Tongue (tissue), 3 donors: ENCODE measurements at places on chromosomes 4 and X. TPM values are rescaled to one million over a fixed set of nuclear protein-coding genes. Genes with fewer than 3 reads are reported as not detected.

Gene MAGED4
- 3.5 TPM for total RNA-seq

GRCh38 chr4:168637872-168638756 is 141.3 kb downstream of the PALLD start:
- DNase-seq: no peak

Gene NHS
- total RNA-seq: 3.5 TPM

DNA sequence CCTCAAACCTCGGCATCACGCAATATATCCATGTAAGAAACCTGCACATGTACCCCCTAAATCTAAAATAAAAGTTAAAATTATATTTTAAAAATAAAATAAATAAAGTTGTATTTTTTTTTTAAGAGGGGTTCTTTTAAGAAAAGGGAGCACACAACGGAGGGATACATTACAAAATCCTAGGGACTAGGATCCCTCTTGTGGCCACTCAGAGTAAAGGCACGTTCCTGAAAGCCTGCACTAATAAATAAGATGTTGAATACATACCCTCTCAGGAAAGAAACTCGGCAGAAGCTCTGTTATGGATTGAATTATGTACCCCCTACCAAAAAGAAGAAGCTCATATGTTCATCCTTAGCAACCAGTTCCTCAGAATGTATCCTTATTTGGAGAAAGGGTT is 50.9 kb upstream of the PRDX4 start:
- DNase-seq: peak; percentile 24

DNA sequence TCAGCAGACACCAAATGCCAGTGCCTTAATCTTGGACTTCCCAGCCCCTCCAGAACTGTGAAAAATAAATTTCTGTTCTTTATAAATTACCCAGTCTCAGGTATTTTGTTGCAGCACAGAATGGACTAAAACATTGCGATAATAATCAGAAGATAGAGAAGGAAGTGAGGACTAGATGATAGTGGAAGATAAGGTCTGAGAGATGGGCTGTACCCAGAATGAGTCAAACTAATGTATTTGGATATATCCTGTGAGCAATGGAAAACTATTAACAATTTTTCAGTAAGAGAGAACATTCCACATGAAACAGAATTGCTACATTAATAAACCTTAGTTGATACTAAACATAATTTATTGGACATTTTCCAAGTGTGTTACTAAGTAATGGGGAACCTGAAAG is 93.3 kb downstream of the FANCB start:
- DNase-seq: no peak

- no peak for DNase-seq
Observed at GRCh38 chr4:168993714-168994510, 16.1 kb downstream of the CBR4 start.

DNA sequence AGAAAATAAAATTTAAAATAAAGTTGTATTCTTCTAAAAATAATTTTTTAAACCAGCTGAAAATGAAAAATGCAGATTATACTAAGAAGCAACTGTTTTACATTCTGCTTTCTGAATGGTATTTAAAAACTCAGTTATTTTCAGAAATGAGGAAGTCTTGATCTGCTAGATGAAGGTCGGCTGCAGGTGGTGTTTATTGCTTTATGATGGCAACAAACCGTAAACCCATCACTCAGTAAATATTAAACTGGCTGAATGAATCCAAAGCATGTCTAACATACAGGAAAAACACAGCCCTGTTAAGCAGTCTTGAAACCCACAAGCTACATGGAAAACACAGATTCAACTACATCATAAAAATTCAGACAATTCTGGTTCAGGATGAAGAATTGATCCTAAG is 29.3 kb downstream of the DYNLT3 start:
- no peak for DNase-seq

DNA sequence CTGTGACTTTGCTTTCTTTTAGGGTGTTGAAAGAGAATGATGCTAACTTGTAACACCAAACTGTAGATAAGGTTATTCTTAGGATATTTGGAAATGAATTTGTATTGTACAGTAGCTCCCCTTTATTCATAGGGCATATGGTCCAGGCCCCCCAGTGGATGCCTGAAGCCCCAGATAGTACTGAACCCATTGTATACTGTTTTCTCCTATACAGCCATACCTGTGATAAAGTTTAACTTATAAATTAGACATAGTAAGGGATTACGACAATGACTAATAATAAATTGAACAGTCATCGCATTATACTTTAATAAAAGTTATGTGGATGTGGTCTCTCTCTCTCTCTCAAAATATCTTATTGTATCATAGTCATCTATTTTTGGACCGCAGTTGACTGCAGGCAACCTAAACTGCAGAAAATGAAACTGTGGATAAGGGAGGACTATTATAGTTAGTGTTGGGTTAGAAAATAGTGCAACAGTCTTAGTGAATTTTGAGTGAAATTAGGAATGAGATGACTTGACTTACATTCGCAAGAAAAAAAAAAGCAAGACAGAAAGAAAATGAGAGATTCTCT is 105.1 kb downstream of the CLDN22 start:
- no peak for DNase-seq

- DNase-seq: no peak
Observed at GRCh38 chr4:23036503-23036902, 343.8 kb downstream of the GBA3 start.

Gene MID2
- 25.8 TPM for total RNA-seq

DNA sequence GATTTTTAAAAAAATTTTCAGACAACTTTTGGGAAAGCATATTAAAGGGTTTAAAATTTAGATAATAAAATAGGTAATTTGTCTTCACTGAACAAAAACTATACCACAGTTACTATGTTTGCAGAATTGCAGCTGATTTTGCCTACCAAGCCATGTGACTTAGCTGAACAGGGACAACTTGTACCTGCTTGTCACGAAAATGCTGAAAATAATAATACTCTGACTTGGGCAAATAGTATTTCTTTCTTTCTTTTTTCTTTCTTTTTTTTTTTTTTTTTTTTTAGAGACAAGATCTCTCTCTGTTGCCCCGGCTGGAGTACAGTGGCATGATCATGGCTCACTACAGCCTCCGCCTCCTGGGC is 225.2 kb upstream of the PPP1R2C start:
- no peak for DNase-seq

Gene BLOC1S4
- 17.1 TPM for total RNA-seq

DNA sequence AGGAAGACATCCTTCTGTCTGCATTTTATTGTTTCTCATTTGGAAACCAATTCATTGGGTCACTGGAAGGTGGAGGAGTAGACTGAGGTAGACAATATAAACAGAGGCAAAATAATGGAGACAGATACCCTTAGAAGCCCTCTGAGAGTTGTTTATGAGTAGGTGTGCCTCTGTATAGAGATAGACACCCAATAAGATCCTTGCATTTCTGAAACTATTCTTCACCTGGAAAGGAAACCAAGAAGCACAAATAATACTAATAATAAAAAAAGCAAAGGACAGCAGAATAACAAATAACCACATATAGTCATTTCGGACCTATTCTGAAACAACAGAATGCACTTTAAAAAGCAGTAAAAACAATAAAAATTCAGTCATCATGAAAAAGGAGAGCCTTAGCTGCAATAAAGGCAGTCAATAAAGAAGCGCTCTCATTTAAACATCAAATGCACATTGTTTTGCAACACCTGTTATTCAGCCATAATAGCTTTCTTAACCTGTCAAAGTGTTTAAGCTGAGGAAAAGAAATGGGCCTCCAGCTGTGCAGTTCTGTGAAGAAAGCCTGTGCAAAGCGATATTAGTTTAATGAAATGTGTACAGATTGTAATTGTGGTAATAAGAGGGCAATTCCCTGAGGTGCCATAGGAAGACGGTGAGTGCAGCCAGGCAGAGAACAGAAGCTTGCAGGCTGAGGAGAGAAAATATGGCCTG is 904.2 kb downstream of the STPG2 start:
- no peak for DNase-seq

- DNase-seq: peak; percentile 26
Observed at GRCh38 chr4:15694431-15694830, 8.4 kb upstream of the BST1 start.

Gene TIGD4
- total RNA-seq: 4.8 TPM

DNA sequence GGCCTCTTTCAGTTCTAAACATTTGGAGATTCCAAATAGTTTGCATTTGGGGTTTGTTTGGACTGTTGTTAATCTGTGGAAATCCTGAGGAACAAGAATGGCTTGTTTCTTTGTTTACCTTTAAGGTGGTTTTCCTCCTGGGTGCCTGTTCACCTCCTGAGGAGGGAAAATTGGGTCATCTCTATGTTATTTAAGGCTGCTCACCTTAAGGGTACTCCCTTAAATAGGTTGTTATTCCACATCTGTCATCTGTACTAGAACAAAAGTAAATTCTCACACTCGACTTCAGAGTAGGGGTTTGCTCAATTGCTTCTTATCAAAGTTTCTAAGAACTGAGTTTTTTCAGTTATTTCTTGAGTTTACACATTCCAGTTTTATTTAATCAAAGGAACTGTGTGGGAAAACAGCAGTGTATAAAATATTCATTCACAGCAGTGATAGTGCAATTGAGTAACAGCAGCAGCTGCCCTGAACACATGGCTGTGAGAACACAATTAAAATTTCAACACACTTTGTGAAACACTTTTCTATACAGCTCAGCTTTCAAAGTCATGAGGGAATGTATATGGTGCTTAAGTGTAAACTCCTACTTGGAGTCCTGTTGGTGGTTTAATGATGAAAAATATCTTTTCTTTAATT is 238.5 kb upstream of the PGRMC2 start:
- DNase-seq: peak; percentile 77

DNA sequence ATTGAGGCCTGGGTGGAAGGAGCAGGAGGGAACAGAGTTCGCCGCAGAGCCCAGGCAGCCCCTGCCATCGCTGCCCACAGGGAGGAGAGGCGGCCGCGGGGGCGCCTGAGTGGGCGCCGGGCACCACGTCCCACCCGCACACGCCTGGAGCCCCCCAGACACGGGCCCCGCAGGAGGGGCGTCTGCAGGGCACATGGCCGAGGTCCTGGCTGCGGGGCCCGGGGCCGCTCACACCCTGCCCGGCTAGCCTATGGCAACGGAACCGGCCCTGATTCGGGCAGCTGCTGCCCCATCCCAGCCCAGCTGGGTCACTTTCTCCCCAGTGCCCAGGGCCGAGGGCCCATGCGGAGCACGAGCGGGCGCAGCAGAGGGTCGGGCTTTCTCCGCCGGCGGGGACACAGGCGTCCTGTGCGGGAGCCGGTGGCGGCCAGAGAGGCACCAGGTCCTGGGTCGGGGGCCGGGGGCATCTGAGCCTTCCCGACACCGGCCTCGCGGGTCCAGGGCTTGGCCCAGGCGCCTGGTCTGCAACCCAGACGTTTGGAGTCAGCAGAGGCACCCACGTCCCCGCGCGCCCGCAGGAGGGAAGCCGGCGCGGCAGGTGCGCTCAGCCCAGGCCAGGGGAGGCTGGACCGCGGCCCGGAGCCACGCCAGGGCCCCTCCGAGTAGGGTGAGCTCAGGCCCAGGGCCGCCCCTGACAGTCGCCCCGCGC is 91.2 kb downstream of the FAM53A start:
- DNase-seq: no peak

DNA sequence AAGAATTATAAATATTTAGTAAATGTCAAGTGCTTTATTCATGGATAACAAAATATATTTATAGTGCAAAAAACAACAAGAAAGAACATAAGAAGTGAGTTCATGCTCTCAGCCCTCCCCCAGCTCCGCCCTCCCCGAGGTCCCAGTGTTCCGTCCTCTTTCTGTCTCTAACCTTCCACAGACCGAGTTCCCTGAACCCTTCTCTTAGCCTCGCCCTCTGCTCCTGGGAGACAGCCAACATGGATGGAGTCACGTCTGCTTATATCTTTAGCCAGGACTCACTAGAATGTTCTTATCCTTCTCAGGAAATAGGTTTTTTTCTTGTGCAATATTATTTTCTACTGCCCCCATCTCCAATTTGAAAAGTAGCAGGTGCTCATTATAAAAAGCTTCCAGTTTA is 40.1 kb upstream of the HELT start:
- DNase-seq: peak; percentile 7

DNA sequence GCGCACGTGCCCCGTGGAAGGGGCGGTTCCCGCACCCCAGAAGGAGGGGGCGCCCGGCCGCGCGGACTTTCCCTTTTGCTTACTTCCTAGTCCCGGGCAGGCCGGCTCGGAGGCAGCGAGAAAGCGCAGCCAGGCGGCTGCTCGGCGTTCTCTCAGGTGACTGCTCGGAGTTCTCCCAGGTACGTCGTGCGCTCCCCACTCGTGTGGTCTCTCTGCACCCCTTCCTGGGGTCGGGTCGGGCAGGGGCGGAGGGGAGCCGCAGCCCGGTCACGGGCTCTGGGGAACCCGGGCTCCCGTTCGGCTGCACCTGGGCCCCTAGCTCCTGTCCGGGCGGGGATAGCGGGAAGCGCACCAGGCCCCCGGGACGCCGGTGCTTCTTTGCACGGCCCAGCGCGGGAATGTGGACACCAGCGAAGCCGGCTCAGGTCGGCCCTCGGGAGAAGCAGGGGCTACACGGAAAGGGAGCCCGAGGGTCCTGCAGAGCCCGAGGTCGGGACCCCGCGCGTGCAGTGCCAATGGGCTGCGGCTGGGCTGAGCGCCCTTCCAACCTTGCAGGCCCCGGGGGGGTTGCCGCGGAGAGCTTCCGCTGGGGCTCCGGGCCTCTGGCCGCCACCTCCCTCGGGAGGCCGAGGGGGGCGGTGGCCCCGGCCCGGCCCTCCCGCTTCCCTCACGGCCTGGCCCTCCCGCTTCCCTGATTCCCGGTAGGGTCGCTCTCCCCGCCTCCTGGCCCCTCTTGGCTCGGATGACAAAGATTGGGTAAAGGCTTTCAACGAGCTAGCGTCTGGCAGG is at the start of gene TLR2:
TLR2 (plus strand) TSS at position 99 of the 789 bp plus-strand sequence. CDS start 18,628 bp downstream, outside the sequence.
- peak; percentile 57 for DNase-seq

Gene MAPK10
- 9.4 TPM for total RNA-seq

Gene NFXL1
- 9.1 TPM for total RNA-seq

- no peak for DNase-seq
Observed at GRCh38 chr4:6723851-6724250, 7.9 kb downstream of the BLOC1S4 start.

- no peak for DNase-seq
Observed at GRCh38 chr4:26724534-26724933, 136.1 kb upstream of the STIM2 start.

GRCh38 chr4:25874655-25875054 is 11.9 kb upstream of the SEL1L3 start:
- DNase-seq: no peak

GRCh38 chrX:128698573-128699181 is 646.5 kb upstream of the ACTRT1 start:
- DNase-seq: peak; percentile 60

Gene PCDH18
- total RNA-seq: 95.8 TPM

- no peak for DNase-seq
Observed at GRCh38 chrX:108114541-108114940, 23.0 kb downstream of the ATG4A start.

GRCh38 chrX:131987252-131987651 is 35.9 kb upstream of the STK26 start:
- no peak for DNase-seq

Gene GPC3
- 220 TPM for total RNA-seq

Gene TMEM184C
- total RNA-seq: 37.7 TPM

Gene HSPA4L
- 11.8 TPM for total RNA-seq
